ENCODE measurements at places on chromosomes 7 and 10.

DNA sequence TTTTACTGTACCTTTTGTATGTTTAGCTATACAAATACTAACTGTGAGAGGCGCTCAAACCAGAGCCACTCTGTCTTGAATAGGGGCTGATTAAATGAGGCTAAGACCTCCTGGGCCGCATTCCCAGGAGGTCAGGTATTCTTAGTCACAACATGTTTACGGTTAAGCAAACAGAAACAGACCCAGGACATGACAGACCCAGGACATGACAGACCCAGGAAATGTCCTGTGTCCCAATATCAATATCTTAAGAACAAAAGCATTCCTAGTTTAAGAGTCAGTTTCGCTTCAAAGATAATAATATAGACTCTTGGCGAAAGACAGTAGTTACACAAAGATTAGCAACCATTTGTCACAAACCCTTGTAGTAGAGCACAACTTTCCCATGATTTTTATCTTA is 304.5 kb downstream of the CCSER2 start:
- DNase-seq = no peak

- no peak for DNase-seq
These were observed 65.8 kb upstream of the ANTXRL start for GRCh38 chr10:46220872-46221538.

GRCh38 chr10:70053218-70053840 is 683 bp downstream of the MACROH2A2 start:
- no peak for DNase-seq

GRCh38 chr10:127135844-127136577 is 60.4 kb downstream of the INSYN2A start:
- DNase-seq = no peak

DNA sequence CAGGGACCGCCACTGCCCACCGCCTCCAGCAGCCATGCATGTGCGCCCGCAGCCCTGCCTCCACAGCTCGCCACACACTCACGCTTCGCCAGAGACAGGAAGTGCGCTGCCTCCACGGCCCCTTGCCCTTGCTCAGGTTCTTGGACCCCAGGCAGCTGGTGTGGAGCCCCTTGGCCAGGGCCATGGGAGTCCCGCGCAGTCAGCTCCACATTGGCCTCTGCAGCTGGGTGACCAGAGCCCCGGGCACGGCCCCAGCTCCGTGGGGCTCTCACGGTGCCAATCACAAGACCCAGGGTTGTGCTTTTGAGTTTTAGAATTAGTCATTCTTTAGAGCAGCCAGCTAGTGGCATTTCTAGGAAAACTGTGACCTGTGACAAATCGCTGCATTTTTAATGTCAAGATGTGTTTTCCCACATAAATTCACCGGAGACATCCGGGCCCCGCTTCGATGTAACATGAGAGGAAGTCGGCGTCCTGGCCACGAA is 4.3 kb upstream of the UTF1 start:
- DNase-seq = no peak

DNA sequence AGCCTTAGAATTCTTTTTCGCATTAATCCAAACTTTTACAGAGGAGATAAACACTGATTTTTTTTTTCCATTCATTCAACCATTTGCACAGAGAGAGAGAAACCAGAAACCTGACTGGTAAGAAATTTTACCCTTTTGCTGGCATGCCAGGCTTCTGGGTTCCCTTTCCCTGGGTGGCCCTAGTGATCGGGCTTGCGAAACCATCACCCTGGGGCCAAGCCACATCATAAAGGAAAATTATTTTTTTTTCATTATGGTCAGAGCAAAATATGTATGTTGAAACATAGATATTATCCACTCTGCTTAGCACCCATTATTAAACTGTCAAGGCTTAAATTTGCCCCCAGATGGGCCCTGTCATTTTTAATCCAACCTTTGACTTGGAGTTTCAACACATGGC is 55.4 kb upstream of the INHBA start:
- no peak for DNase-seq

DNA sequence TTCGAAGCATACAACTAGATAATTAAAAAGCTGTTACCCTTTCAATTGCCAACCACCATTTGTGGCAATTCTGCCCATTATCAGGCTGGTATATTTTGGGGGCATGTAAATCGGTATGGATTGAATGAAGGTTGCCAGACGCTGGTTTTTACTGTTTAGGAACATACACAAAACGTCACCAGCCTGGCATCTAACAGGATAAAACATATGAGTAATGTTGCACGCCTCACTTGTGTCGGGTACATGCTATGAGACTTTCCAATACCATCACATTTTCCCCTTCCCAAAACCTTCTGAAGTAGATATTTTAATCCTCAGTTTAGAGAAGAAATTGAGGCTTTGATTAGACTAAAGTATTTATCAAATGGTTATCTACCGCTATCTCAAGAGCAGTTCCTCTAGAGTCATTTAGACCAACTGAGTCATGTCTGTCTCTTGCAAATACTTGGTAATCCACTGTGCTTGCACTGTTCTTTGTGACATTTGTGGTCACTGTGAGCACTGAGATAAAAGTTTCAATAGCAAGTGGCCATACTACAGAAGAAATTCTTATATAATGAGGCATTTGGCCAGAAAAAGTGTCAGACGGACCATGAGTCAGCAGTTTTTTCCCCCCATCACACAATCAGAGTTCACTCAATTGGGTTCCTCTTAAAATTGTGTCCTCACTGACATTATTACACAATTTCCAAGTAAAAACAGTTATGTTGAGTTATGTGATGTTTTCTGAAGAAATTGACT is 498.7 kb downstream of the NXPH1 start:
- DNase-seq = no peak

DNA sequence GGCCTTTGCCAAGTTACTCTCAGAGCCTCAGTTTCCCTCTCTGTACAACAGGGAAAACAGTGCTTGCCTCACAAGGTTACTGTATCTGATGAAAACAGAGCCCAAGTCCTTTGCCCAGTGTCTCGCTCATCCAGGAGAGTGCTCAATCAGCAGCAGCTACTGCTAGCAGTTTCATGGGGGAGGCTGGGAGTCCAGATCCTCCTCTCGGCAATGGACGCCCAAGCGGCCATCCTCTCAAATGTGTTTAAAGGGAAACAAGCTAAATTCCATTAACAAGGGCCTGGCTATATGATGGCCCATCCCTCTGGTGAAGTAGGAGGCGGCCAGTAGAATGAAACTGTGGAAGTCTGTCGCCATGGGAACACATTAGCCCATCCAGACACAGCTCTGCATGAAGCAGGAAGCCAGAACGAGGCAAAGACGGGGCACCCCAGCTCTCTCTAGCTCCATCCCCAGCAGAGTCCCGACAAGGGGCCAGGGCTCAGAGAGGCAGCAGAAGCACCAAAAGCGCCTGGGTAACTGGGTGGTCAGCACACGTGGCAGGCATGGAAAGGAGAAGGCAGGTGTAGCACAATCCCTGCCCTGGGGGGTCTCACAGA is 35.2 kb downstream of the FAM53B start:
- peak; percentile 79 for DNase-seq

All from SK-N-DZ (cell line).